Breast epithelium (tissue), 4 donors: ENCODE measurements at places on chromosomes 2 and 18. TPM values are rescaled to one million over a fixed set of nuclear protein-coding genes. Genes with fewer than 3 reads are reported as not detected.

LRP1B gene
- 2.3 TPM for total RNA-seq

REG1A gene
- total RNA-seq, result not detected

TNFAIP6 gene
- total RNA-seq, result 12.5 TPM

ZNF142 gene
- 16.0 TPM for total RNA-seq

WBP1 gene
- 58.0 TPM for total RNA-seq

SNED1 gene
- 35.2 TPM for total RNA-seq

DNA sequence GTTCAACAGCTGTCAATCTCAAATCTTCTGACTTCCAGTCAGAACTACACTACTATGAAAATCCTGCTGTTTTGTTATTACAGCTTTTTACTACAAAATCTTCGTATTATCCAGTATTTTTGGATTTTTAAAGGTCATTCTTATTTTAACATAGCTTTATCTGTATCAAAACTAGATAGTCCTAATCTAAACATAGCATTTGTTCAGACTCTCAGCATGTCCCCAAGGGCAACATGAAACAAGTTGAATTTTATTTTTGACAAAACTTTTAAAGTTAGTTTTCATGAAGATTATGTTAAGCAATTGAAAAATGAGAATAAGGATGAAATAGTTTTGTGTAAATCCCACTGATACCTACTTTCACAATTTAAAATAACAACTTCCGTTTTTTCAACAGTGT lies 48.1 kb downstream of the PDE1A start:
- no peaks in the 10 kb centered on the region for H3K36me3 ChIP-seq
- H3K4me3 ChIP-seq, result no peak overlapping the region
- H3K27me3 ChIP-seq, result no peaks in the 10 kb centered on the region
- H3K27ac ChIP-seq, result no peak overlapping the region
- no peaks in the 10 kb centered on the region for H3K4me1 ChIP-seq
- no peak for DNase-seq

GRCh38 chr2:237652181-237652580 lies 24.8 kb downstream of the LRRFIP1 start:
- H3K36me3 ChIP-seq, result no peaks in the 10 kb centered on the region
- no peak overlapping the region for H3K27ac ChIP-seq
- no peaks in the 10 kb centered on the region for H3K27me3 ChIP-seq
- no peaks in the 10 kb centered on the region for H3K4me1 ChIP-seq
- no peak for DNase-seq

DNA sequence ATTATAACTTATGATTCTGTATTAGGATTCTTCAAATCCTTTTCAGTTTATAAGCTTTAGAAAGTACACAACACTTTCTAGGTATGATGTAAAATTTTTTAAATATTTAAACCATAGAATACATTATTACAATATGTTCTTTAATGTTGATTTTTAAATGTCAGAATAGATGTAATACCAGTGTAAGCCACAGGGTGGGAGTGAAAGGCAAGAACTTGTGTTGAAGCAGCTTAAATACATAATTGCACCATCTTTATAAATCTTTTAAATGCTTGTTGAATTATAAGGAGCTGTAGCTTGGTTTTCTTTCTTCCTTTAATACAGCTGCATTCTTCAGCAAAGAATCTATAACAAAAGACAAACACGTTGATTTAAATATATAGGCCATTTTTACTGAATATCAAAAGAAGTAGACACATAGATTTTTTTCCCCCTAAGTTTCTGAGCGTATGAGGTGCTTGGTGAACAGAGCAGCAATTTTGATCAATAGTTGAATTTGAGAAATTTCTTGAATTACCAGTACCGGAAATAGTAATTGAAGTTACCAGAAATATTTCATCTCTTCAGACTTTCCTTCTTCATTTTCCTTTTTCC lies 63.0 kb downstream of the TANK start:
- no peaks in the 10 kb centered on the region for H3K36me3 ChIP-seq
- H3K27ac ChIP-seq, result no peak overlapping the region
- H3K4me1 ChIP-seq, result no peaks in the 10 kb centered on the region
- H3K4me3 ChIP-seq, result no peak overlapping the region

GRCh38 chr2:233565685-233566140 lies 869 bp downstream of the USP40 start:
- peak overlapping the region; percentile 96 for H3K27ac ChIP-seq
- peak overlapping the region; percentile 85 for H3K4me3 ChIP-seq
- H3K36me3 ChIP-seq, result no peaks in the 10 kb centered on the region
- H3K27me3 ChIP-seq, result no peaks in the 10 kb centered on the region
- no peaks in the 10 kb centered on the region for H3K4me1 ChIP-seq

- H3K27ac ChIP-seq, result no peak overlapping the region
- H3K4me3 ChIP-seq, result no peak overlapping the region
- no peaks in the 10 kb centered on the region for H3K4me1 ChIP-seq
- DNase-seq, result no peak
- H3K36me3 ChIP-seq, result no peaks in the 10 kb centered on the region
- H3K27me3 ChIP-seq, result no peaks in the 10 kb centered on the region
Observed at GRCh38 chr2:238345297-238345968, 25.1 kb downstream of the TRAF3IP1 start.

GRCh38 chr18:12308386-12309100 lies 502 bp downstream of the TUBB6 start:
- no peaks in the 10 kb centered on the region for H3K36me3 ChIP-seq
- H3K27me3 ChIP-seq, result no peaks in the 10 kb centered on the region
- no peaks in the 10 kb centered on the region for H3K4me1 ChIP-seq
- DNase-seq, result peak; percentile 68
- peak overlapping the region; percentile 79 for H3K4me3 ChIP-seq
- peak overlapping the region; percentile 99 for H3K27ac ChIP-seq

GRCh38 chr2:151007365-151007764 lies 254.3 kb downstream of the RBM43 start:
- H3K4me3 ChIP-seq, result no peak overlapping the region
- no peaks in the 10 kb centered on the region for H3K36me3 ChIP-seq
- DNase-seq, result no peak
- H3K27me3 ChIP-seq, result no peaks in the 10 kb centered on the region

DNA sequence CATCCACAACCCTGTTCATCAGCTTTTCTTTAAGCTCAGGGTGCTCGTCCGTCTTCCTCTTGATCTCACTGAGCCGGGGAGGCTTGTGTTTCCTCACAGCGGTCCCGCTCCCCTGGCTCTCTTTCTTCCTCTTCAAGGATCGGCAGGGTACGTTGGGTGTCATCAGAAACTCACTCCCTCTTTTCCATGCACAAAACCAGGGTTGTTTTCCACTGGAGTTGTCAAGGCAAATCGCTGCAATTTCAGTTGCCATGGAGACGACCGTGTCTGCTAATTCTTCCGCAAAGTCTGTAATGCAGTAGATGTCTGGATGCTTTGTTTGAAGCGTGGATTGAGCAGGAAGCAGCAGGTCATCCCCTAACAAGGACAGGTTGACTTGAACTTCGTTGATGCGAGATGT lies 146.4 kb downstream of the DAW1 start:
- H3K4me1 ChIP-seq, result no peaks in the 10 kb centered on the region
- DNase-seq, result no peak
- no peaks in the 10 kb centered on the region for H3K27me3 ChIP-seq
- no peaks in the 10 kb centered on the region for H3K36me3 ChIP-seq
- no peak overlapping the region for H3K27ac ChIP-seq

DNA sequence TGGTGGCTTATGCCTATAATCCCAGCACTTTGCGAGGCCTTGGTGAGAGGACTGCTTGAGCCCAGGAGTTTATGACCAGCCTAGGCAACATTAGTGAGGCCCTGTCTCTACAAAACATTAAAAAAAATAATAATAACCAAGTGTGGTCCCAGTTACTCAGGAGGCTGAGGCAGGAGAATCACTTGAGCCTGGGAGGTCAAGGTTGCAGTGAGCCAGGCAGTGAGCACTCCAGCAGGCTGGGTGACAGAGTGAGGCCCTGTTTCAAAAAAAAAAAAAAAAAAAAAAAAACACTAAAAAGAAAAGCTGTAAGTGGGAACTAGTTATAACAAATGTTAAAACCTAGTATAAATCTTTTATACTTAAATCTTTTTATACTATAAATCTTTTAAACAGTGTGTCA lies 146.2 kb upstream of the ITGA4 start:
- H3K4me3 ChIP-seq, result no peak overlapping the region
- no peaks in the 10 kb centered on the region for H3K36me3 ChIP-seq
- DNase-seq, result no peak

- no peaks in the 10 kb centered on the region for H3K4me1 ChIP-seq
- H3K27ac ChIP-seq, result no peak overlapping the region
- no peak overlapping the region for H3K4me3 ChIP-seq
- no peak for DNase-seq
Observed at GRCh38 chr2:75098856-75099255, 100.5 kb downstream of the TACR1 start.

- no peaks in the 10 kb centered on the region for H3K27me3 ChIP-seq
- DNase-seq, result no peak
- H3K27ac ChIP-seq, result no peak overlapping the region
- no peaks in the 10 kb centered on the region for H3K4me1 ChIP-seq
Observed at GRCh38 chr2:175048275-175048674, 43.1 kb upstream of the CHN1 start.

- no peak overlapping the region for H3K27ac ChIP-seq
- H3K27me3 ChIP-seq, result no peaks in the 10 kb centered on the region
Observed at GRCh38 chr18:29523371-29523770, 1346.4 kb upstream of the CDH2 start.

DNA sequence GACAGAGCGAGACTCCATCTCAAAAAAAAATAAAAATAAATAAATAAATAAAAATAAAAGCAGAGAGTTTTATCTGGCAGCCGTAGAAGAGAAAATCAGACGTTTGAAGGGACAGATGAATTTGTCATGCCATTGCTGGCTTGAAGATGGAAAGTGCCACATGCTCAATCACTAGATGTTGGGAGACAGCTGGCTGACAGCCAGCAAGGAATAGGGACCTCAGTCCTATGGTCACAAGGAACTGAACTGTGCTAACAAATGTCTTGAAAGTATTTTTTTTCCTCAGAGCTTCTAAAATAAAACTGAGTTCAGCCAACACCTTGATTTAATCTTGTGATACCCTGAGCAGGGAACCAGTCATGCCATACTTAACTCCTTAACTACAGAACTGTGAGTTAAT lies 65.4 kb downstream of the DTNA start:
- DNase-seq, result no peak
- no peaks in the 10 kb centered on the region for H3K27me3 ChIP-seq
- H3K27ac ChIP-seq, result no peak overlapping the region

DNA sequence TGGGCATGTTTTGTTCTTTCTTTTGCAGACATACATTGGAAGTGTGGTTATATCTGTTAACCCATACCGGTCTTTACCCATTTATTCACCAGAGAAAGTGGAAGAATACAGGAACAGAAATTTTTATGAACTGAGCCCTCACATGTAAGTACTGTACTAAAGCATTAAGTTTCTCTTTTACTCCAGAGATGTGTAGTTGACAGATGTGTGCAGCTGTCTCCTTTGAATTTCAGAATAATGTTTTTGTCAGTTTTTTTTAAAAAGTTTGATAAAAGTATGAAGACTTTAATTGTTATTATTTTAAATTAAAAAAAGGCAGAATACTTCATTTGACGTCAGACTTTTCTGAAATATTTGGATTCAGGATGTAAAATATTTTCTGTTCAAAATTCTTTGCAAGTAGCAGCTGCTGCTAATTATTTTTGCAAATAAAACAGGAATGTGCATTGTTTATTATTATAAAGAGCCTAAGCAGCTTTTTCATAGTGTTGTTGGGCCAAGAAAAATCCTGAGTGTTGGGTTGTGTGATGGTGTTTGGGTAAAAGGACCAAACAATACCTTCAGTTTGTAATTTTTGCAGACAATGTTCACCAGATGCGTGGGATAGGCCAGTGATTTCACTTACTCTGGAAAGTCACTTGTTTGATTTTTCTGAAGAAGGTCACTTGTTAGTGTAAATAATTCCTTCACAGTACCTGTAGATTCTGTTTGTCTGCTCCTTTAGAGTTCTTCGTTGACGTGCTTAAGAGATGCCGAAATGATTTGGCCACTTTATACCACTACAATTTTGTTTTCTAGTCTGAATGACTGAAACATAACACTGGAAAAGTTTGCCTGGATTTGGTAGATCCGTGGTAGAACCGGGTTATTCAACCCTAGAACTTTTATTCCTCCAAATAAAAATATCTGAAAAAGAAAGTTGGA lies 51.1 kb downstream of the MYO1B start:
- H3K4me1 ChIP-seq, result no peaks in the 10 kb centered on the region
- H3K27me3 ChIP-seq, result no peaks in the 10 kb centered on the region
- H3K36me3 ChIP-seq, result no peaks in the 10 kb centered on the region
- H3K27ac ChIP-seq, result no peak overlapping the region
- no peak for DNase-seq

GRCh38 chr2:176171351-176172006 lies 14.4 kb downstream of the HOXD3 start:
- peaks cover 72% of the 10 kb centered on the region for H3K27me3 ChIP-seq
- no peak overlapping the region for H3K27ac ChIP-seq
- no peaks in the 10 kb centered on the region for H3K4me1 ChIP-seq
- H3K36me3 ChIP-seq, result no peaks in the 10 kb centered on the region
- no peak overlapping the region for H3K4me3 ChIP-seq
- DNase-seq, result no peak

DNA sequence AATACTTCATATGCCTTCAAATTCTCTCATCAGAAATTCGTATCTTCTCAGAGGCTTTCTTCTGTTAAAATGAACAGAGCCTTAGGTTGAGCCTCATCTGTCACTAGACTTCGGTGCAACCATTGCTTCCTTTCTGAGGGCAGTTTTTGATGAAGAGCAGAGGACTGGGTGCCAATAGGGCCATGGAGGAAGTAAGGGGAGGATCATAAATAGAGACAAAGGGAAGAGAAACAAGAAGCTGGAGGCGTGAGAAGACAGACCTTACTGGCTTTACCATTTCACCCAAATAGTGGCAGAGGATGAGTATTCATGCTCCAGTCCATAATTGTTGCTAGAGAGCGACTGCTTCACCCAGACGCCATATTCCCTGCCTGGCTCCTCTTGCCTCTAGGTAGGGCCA lies 215.6 kb upstream of the PKDCC start:
- DNase-seq, result no peak
- no peak overlapping the region for H3K4me3 ChIP-seq
- H3K27me3 ChIP-seq, result peaks cover 3% of the 10 kb centered on the region

DNA sequence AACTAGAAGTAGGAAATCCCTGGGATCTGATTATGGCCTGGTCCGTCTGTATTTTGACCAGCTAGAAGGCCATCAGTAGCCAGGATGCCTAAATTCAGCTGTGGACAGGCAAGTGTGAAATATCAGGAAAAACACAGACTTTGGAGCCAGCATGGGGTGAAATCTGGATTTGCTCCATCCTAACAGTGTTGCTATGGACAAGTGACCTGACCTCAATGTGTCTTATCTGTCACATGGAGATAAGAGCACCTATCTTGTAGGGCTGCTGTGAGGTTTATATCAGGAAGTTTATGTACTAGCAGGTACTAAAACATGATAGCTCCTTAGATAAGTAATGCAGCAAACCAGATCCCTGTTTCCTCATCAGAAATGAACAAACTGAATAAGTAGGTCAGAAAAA lies 460.4 kb downstream of the STK39 start:
- H3K27me3 ChIP-seq, result no peaks in the 10 kb centered on the region
- H3K27ac ChIP-seq, result no peak overlapping the region
- DNase-seq, result no peak

GRCh38 chr2:74865770-74866674 lies 32.1 kb downstream of the HK2 start:
- no peaks in the 10 kb centered on the region for H3K27me3 ChIP-seq
- no peak overlapping the region for H3K4me3 ChIP-seq
- H3K4me1 ChIP-seq, result no peaks in the 10 kb centered on the region
- no peak for DNase-seq
- H3K36me3 ChIP-seq, result no peaks in the 10 kb centered on the region

- no peak overlapping the region for H3K27ac ChIP-seq
- DNase-seq, result no peak
- no peaks in the 10 kb centered on the region for H3K4me1 ChIP-seq
- no peaks in the 10 kb centered on the region for H3K27me3 ChIP-seq
- H3K36me3 ChIP-seq, result no peaks in the 10 kb centered on the region
Observed at GRCh38 chr2:82478641-82479040, 1980.4 kb downstream of the SUCLG1 start.

GRCh38 chr2:47737191-47737975 lies 45.6 kb upstream of the MSH6 start:
- no peaks in the 10 kb centered on the region for H3K36me3 ChIP-seq
- no peak overlapping the region for H3K27ac ChIP-seq
- no peaks in the 10 kb centered on the region for H3K4me1 ChIP-seq
- DNase-seq, result no peak
- no peak overlapping the region for H3K4me3 ChIP-seq
